ENCODE measurements at places on chromosomes 6 and 20.

GRCh38 chr6:34129753-34130152 is 16.1 kb downstream of the GRM4 start:
- DNase-seq: no peak

DNA sequence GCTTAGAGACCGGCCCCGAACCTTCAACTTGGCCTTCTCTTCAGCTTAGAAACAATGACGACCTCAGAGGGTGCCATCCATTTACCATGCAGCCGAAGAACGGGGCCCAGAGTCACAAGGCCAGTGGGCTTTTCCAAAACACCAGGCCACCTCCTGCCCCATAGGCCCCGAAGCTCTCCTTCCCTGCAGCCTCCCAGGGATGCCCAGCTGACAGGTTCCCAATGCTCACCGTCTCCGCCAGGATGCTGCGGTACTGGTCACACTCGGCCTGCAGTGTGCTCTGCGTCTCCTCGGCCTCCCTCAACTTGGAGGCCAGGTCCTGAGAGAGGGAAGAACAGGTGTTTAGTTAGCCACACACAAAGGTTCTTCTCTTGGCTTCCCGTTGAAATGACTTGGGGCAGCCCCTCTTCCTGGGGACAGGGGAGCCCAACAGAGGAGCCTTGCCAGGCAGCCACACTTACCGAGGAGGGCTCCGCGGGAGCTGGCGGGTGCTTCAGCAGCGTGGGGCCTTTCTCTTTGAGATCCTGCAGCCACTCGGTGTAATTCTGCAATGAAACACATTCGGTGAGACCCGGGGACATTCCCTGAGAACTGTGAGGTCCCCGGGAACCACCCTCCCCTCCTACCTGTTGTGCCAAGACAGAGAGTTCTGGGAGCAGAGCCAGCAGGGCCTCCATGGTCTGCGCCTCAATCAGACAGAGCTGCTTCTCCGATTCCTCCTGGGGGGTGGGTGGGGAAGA is 51.5 kb downstream of the DSTN start:
- DNase-seq: no peak

DNA sequence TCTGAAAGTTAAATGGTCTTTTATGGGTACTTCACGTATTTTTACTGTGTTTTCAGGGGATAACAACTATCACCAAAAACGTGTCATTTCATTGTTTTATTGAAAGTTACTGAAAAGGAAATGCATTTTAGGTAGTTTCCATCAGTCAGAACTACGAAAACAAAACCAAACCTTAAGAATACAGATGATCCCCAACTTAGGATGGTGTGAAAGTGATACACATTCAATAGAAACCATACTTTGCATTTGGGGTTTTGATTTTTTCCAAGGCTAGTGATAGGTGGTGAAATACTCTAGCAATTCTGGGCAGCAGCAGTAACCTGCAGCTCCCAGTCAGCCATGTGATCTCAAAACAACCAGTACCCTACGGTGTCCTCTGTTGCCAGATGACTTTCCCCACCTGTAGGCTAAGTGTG is 25.9 kb upstream of the EFHC1 start:
- DNase-seq: no peak

DNA sequence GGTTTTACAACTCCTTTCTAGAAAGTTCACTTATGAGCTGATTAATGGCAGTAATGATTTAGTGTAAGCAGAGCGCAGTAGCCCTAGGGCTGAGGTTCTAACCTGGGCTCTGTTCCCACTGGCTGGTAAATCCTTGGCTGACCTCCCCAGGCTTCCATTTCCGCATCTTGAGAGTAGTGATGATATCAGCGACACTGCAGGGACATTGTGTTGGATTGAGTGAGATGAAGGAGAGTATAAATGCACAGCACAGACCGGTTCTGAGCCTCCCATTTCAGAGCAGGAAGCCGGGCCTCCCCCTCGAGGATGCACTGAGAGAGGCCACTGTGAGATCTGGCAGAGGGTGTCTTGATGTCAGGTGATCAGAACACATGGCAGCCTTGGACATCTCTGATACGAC is 477.2 kb upstream of the SULF2 start:
- no peak for DNase-seq

GRCh38 chr6:551405-551804 is 105.5 kb downstream of the HUS1B start:
- DNase-seq: no peak

DNA sequence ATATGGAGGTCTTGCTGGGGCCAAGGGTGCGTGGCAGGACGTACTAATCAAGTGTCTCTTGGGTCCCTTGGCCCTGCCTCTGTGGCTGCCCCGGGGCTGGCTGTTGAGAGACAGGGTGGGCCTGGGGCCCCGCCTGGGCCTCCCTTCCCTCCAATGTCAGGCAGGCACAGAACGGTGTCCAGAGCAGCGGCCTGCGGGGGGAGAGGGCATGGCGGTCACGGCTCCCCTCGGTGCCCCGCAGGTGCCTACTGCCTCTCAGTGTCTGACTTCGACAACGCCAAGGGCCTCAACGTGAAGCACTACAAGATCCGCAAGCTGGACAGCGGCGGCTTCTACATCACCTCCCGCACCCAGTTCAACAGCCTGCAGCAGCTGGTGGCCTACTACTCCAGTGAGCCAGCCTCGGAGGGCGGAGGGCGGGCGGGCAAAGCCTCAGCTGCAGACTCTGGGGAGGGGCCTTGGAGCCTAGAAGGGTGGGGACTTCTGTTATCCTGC is 50.0 kb downstream of the SRC start:
- no peak for DNase-seq

DNA sequence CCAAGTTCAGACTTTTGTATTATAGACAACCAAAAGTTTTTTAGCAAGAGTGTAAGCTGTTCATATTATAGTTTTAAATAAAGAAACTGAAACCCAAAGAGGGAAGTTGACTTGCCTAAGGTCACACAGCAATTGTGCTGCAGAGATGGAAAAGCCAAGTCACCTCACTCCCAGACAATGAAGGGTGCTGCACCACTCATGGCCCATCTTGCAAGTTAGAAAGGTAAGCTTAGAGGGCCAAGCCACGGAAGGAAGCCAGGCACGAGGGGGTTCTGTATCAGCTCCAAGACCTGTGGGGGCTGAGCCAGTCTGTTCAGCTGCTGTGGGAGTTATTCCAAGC is 860 bp downstream of the DEFB124 start:
- DNase-seq: no peak

GRCh38 chr6:10587656-10588406 is 66.7 kb downstream of the GCNT2 start:
- no peak for DNase-seq

DNA sequence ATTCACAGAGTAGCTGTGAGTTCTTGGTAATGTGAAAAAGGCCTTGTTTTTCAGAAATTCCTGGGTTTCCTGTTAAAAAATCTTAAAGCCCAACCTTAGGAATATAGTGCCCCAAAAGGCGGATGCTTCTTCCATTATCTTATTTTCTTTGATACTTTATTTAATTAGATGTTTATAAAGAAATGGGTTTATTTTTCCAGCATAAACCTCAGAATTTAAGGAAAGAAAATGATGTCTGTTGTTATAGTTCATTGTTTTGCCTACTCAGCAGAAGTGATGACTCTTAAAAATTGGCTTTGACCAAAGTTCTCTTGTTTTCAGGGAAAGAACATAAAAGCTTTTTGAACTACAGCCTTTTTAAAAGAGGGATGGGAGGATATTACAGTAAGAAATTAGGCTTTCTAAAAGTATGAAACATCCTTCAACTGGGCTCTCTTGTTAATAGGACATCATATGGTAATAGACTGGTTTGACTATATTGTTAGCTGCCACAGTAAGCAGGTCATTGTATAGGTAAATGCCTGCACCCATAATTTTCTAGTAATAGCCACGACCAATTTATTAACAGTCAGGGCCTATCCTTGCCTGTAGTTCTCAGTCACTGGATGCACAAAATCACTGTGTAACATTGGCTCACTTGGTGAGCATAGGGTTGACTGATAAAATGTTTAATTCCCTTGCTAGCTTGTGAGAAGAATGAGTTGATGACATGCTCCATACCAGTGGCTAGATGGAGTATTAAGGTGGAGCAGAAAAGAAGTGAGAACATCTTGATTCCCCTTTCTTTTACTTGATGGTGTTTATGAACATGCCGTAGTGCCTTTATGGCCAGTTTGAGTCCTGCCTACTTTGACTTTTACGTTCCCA is 5.2 kb downstream of the SRSF6 start:
- no peak for DNase-seq

- peak; percentile 96 for DNase-seq
These were observed 304.9 kb downstream of the TAF4 start for GRCh38 chr20:61760731-61761130.

DNA sequence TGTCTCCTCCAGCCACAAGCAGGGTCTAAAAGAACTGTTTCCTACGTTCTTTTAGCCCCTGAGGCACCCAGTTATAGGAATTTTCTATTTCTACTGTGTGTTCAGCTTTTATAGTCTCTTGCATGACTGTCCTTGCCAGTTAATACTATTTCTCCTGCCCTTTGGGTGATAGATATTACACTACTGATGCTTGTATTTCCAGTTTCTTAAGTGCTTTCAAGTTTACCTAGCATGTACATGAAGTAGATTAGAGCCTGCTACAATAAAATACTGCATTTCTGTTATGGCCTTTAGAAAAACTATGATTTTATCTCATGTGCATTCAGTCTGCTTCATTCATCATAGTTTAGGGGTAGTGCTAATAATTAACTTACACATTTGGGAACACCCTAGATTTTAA is 89.6 kb downstream of the FOXO3 start:
- DNase-seq: no peak

- no peak for DNase-seq
These were observed 3.2 kb downstream of the CDH26 start for GRCh38 chr20:59961423-59961822.

GRCh38 chr20:22799687-22800086 is 215.3 kb upstream of the FOXA2 start:
- DNase-seq: no peak

- no peak for DNase-seq
These were observed 34.7 kb upstream of the ADGRF4 start for GRCh38 chr6:47663462-47664216.

DNA sequence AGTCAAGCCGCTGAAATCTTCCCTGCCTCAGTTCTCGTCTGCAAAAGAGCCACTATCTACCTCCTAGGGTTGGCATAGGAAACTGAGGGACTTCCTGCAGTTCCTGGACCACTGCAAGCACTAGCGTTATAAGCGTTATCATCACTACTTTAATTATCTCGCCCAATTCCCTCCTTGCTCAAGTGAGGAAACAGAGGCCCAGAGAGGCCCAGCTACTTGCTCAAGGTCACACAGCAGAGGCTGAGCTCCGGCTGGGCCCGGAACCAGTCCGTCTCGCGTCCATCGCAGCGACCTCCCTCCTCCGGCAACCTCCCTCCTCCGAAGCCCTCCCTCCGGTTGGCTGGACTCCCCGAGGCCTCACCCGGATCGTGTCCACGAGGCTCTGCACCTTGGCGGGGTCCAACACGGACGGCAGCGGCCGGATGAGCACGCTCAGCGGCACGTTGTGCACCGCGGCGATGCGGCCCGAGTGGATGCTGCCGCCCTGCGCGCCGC is 338 bp downstream of the SRXN1 start:
- DNase-seq: no peak

DNA sequence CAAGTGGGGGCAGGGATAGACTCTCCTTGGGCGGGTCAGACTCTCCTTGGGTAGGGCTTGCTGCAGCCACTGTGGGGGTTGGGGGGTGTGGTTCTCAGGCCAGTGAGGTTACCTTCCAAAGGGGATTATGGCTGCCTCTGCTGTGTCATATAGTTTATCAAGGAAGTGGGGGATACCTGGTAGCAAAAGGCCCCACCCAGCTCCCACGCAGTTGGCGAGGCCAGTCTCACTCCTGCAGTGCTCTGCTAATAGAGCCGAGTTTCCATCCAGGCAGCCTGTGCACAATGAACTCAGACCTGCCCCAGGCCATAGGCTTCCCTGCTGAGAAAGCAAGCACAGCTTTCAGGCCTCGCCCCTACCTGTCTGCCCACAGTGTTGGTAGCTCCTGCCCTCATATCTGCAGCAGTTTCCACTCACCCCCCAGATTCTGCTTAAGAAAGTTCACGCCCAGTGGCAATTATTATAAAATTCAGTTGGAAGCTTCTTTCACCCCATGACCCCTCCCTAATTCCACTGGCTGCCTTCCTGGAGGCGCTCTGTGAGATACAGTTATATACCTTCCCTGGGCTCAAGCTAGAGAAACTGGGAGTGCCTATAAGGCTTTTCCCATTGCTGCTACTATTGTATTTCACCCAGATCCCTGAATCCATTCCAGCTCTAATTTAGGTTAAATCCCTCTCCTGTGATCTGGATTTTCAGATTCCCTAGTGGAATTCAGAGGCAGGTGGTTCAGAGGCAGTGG is 56.1 kb downstream of the HDDC2 start:
- no peak for DNase-seq

DNA sequence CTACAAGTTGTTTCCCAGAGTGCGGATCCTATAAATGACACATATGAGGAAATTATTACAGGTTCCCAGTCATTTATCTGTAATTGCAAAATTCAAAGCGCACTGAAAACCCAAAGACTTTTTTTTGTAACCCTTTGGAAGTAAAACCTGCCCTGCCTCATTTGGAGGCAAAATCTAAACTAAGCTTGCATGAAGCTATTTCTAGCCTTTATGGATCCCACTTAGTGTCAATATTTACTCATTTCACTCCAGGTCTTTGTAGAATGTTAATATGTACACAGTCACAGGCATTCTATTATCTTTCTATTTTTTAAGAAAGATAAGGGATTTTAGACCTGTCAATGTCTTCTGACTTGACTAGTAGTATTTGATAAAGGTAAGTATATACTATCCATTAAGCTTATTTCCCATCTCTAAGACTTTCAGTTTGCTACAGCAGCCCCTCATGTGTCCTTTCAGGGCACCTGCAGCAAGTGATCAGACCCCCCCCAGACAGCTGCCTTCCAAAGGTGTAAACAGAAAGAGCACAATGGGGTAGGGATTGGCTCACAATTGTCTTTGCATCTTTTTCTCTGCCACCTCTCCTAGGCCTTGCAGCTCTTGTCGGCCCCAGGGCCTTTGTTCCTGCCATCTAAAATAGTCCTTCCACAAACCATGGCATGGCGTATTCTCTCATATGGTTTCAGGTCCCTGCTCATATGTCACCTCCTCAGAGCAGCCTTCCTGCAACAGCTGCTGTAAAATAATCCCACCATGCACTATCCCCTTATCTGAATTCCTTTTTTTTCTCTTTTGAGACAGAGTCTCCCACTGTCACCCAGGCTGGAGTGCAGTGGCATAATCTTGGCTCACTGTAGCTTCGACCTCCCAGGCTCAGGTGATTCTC is 1.3 kb upstream of the REPS1 start:
- DNase-seq: no peak

DNA sequence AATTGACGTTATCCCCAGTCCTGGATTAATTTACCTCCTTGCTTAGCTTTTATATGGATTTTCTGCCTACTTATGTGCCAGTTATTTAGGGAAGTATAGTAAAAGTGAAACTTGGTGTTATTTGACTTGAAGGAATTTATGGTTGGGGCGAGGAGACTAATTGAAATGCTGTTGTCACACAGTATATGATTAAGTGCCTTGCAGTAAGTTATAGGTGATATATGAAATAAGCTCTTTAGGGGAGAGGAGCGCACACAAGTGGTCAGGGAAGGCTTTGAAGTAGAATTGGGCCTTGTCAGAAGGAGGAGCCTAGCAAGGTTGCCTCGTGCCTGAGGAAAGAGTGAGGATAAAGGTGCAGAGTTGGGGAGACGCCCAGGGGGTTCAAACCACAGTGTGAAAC is 20.5 kb downstream of the NCOA7 start:
- no peak for DNase-seq

- peak; percentile 5 for DNase-seq
These were observed 108.7 kb downstream of the GPX5 start for GRCh38 chr6:28634411-28634760.

GRCh38 chr6:148493424-148493823 is 150.8 kb downstream of the SASH1 start:
- DNase-seq: peak; percentile 73

Data from pons (tissue), 1 donor.